CD4-positive, alpha-beta T cell treated with Interleukin-1 beta for 1 hour (primary cell): ENCODE measurements at places on chromosomes 6 and 20.

GRCh38 chr6:31729979-31730630 is 1.0 kb upstream of the DDAH2 start:
- peak; percentile 78 for DNase-seq

DNA sequence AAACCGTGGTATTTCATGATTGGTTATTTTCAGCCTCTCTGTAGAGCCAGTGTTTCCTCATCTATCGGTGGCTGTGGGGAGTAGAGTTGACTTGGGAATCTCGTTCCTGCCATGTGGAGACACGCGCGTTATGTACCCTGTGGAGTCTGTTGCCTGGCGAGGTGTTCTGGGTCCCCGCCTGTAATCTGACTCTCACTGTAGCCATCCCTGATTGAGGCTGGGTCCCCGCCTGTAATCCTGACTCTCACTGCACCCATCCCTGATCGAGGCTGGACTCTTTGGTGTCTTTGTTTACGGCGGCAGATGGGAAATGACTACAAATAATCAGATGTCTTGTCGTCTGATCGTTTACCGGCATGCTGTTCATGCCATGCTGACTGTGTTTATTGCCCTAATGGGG is 153.9 kb downstream of the DTNBP1 start:
- DNase-seq: no peak

GRCh38 chr20:62156592-62157386 is 13.2 kb downstream of the SS18L1 start:
- peak; percentile 78 for DNase-seq

- no peak for DNase-seq
Observed at GRCh38 chr20:41655962-41656618, 37.9 kb upstream of the CHD6 start.

DNA sequence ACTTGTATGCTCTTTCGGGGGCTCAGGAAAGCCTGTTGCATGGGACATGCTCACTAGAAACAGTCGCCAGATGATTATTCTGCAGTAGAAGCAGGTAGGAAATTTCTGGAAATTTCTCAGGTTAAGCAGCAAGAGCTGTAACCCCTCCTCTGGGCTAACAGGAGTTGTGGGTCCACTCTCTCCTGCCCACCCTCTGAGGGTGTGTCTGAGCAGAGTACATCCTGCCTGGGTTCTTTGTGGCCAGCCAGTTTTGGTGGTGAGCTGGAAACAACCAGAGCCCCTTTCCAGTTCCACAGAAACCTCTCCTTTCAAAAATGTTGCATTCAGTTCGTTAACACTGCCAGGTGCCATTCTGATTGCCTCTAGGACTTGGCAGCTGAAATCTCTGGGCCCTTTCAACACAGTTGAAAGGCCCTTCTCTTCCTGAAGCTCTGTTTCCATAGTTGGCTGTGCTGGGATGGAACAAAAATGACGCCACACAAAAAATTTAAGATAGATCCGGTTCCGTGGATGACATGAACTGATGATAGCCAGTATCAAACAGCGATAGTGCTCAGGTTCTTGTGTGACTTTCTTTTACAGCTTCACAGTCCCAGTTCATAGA is 38.5 kb downstream of the PLCG1 start:
- DNase-seq: no peak

GRCh38 chr20:17936286-17936760 is 32.3 kb downstream of the SNX5 start:
- DNase-seq: no peak

GRCh38 chr6:147776631-147777213 is 268.2 kb downstream of the SAMD5 start:
- DNase-seq: no peak

- DNase-seq: no peak
Observed at GRCh38 chr6:80728101-80728750, 621.8 kb downstream of the BCKDHB start.

DNA sequence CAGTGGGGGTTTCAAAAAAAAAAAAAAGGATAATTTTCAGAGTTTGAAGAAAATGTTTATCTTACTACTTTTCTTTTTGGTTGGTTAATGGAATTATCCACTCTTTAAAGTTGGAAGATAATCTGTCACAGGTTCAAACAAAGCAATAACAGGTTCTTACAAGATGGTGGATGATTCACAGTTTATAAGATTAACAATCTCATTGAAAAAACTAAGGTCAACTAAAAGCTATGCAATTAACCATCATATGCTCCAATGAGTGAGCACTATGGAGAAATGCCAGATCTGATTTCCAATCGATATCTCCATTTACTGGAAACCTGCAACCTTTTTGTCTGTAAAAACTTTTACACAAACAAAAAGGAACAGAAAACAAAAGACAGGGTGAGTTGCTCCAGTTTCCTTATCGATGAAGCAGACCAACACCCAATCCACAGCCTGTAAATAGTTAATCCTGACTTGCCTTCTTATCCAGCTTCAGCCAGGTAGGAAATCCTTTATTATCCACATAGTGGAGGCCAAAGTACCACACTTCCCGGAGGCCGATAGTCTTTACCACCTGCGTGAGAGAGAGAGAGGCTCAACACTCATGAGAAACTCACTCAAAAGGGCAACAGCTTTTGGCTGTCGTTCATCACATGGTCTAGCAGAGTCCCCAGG is 32.4 kb downstream of the EZR start:
- DNase-seq: no peak

- no peak for DNase-seq
Observed at GRCh38 chr20:49965781-49966305, 16.9 kb upstream of the SNAI1 start.

GRCh38 chr20:45036044-45036755 is 64.7 kb downstream of the KCNS1 start:
- no peak for DNase-seq

- no peak for DNase-seq
Observed at GRCh38 chr6:136609873-136610706, 59.9 kb upstream of the MAP7 start.

- no peak for DNase-seq
Observed at GRCh38 chr20:9677100-9677623, 161.7 kb downstream of the PAK5 start.

DNA sequence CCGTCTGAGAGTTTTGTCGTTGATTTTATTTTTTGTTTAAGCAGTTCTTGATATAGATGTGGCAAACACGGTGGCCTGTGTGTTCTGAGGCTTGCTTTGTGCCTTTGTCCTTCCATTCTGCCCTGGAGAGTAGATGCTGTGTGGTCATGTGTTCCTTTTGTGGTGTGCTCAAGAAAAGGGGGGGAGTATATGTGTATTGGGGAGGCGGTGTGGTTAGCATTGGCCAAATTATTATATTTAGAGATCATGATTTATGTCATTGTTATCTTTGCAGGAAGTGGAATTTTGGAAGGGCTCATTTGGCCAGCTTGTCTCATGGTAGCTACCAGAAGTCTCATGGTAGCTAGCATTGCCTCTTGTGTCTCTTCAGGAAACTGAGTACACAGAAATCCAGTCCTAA is 16.4 kb downstream of the RREB1 start:
- DNase-seq: no peak

DNA sequence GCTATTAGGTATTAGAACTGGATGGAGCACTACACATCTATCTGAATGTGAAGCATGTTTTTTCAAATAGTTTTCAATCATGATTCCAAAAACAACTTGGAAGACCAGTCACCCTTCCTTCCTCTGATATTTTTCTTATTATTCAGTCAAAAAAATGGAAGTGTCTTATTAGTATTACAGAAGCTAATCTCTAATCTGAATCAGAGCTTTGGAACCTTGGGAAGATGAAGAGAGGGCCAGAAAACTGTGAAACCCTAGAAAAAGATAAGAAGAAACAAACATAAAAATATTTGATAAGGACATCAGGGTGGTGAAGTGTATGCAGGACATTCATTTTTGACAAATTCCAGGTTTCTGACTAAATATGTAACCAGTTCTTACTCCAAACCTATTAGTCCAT is 166.3 kb upstream of the PRSS16 start:
- DNase-seq: no peak

DNA sequence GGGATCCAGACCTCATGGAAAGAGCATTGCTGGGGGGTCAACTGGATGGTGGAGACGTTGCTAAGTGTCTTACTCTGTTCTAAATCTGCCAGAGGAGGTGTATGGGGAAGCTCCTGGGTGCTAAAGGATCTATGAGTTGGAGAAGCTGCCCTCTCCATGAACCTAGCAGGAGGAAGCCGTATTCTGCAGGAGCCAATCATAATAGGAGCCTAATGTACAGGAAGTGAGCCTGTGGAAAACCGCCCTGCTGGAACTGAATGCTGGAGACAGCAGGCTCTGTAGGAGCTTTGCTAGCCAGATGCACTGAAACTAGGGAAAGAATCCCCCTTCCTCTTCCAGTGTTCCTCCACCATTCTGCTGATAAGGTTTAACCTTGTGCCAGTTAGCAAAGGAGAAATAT is 10.9 kb downstream of the CASP8AP2 start:
- DNase-seq: no peak

DNA sequence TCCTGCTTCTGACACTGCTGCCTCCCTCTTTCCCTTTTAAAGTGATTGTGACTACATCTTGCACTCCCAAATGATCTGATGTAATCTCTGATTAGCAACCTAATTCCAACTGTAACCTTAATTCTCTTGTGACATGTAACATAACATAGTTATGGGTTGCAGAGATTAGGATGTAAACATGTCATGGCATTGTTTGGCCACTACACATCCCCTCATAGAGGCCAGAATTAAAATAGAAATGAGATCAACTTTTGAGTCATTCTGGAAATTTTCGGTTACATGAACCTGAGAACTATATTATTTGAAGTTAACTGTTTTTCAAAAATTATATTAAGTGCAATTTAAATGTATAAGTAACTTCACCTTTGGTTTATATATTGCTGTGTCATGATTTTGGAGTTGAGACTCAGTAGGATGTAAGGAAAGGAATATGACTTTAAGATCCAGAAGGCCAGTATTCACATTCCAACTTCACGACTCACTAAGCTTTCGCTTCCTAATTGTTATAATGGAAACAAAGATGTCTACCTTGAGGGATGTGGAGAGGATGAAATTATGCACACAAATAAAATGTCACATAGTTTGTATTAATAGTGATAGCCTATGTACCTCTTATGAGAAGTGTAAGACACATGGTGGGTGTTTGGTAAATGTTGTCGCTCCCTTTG is 611.9 kb upstream of the MAP3K7 start:
- no peak for DNase-seq

GRCh38 chr6:5036269-5036668 is 32.4 kb upstream of the RPP40 start:
- no peak for DNase-seq

- no peak for DNase-seq
Observed at GRCh38 chr6:15183979-15184378, 61.9 kb upstream of the JARID2 start.

GRCh38 chr20:36281785-36282380 is 24.3 kb upstream of the DLGAP4 start:
- DNase-seq: no peak

- no peak for DNase-seq
Observed at GRCh38 chr6:132198896-132199295, 202.4 kb downstream of the MOXD1 start.

- DNase-seq: no peak
Observed at GRCh38 chr20:38321959-38322598, 18.1 kb downstream of the BPI start.
